OCI-M1 (cell line): ENCODE measurements at places on chromosomes 1 and 21.
A peak's percentile ranks its signal among the peaks of the same experiment; 100 is the strongest.

GRCh38 chr21:42414928-42415769 lies 11.4 kb downstream of the UBASH3A start:
- no peak for DNase-seq

- DNase-seq, result no peak
Measured at GRCh38 chr1:22576617-22577016, 13.3 kb downstream of the EPHA8 start.

- DNase-seq, result no peak
Measured at GRCh38 chr1:179298952-179299351, 5.4 kb downstream of the SOAT1 start.

- no peak for DNase-seq
Measured at GRCh38 chr1:176164014-176164678, 42.9 kb downstream of the COP1 start.

GRCh38 chr1:229436201-229436600 lies 2.3 kb upstream of the ACTA1 start:
- DNase-seq, result no peak

GRCh38 chr1:210293171-210293607 lies 35.5 kb upstream of the HHAT start:
- no peak for DNase-seq

DNA sequence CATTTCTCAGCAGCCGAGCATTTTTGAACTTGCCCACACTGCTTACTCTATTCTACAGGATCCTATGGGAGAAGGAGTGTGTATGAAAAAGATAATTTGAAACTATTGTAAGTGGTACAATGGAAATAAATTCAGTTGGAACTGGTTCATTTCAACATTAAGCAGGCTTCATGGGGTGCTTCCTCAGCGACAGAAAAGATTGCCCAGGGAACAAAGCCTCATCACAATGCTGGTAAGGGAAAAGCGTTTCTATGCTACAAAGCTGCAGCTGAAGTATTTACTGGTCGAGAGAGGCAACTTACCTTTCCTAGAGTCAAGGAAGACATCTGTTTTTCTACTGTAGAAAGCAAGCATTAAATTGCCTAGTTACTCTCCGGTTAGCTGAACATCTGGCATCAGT lies 568.2 kb upstream of the ZP4 start:
- no peak for DNase-seq

DNA sequence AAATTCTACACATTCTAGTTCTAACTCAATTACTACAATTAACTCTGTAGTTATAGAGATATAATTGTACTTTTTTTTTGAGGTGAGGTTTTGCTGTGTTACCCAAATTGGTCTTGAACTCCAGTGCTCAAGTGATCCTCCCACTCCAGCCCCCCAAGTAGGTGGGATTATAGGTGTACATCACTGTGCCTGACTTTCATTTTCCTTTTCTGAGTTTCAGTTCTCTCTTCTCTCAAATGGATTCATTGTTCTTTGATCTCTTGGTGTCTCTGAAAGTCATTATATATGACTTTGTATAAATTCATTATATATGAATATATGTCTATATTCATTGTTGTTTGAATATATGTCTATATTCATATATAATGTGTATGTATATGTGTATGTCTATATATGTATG lies 74.0 kb upstream of the GALNT2 start:
- DNase-seq, result no peak

DNA sequence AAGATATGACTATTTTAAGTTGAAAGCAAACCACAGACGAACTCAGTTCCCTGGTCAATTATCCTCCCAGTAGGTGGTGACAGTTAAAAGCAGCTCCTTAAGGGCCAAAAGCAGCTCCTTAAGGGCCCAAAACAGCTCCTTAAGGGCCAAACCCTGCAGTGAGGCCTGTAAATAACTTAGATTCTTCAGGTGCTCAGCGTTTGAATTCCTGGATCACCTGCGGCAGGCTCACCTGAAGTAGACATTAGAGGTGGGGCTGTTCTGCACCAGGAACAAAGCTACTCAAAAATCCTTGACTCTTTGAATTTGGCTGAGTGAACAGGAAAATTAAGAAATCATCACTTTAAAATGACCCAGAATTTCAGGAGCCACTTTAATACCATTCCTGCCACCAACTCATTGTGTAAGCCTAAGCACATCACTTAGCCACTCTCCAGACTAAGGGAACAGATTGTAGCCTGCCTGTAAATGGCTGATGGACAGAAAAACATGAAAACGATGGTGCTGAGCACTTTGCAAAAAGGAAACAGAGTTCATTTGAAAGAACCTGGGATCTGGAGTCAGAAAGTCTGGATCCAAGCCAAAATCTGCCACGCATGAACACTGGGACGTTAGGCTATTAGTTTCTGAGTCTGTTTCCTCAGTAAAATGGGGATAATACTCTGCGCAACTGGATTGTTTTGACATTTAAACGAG lies 126.9 kb downstream of the LRIG2 start:
- DNase-seq, result no peak

DNA sequence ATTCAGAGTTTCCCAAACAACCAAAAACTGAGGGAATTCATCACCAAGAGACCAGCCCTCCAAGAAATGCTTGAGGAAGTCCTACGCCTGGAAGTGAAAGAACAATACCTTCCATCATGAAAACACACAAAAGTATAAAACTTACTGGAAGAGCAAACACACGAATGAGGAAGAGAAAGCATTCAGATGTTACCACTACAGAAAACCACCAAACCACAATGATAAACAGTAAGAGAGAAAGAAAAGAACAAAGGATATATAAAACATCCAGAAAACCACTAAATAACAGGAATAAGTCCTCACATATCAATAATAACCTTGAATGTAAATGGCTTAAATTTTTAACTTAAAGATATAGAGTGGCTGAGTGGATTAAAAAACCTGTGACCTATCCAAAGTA lies 58.5 kb upstream of the BCL10 start:
- peak; percentile 73 for DNase-seq

GRCh38 chr1:182032251-182032650 lies 29.3 kb downstream of the ZNF648 start:
- no peak for DNase-seq

DNA sequence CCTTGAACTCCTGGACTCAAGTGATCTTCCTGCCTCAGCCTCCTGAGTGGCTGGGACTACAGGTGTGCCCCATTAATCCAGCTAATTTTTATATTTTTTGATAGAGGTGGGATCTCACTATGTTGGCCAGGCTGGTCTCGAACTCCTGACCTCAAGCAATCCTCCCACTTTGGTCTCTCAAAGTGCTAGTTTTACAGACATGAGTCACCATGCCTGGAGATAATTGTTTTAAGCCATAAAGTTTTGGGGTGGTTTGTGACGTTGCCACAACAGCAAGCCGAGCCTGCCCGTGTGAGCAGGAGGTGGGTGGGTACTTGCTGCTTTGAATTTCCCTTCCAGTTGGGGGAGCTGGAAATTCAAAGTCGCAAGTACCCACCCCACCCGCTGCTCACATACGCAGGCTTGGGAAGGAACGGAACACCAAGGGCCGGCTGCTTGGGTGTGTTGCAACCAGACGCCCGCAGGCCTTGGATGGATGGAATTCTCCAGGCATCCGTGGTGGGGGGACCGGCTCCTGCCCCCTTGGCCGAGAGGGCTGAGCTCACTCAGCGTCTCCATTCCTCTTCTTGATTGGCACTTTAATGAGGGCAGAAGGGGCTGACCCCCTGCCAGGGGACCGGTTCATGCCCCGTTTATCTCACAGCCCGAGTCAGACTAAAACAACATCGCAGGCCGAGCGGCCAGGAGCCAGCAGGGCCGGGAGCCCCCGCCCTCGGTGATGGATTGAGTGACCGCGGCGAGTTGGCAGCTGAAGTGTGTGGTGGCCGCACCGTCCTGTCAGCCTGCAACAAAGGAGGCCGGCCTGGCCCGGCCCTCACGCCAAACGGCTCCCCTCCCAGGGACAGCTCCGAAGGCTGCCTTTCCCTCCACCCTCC lies 78.1 kb downstream of the DHRS3 start:
- no peak for DNase-seq

- DNase-seq, result no peak
Measured at GRCh38 chr1:185322636-185323035, 5.6 kb upstream of the IVNS1ABP start.

DNA sequence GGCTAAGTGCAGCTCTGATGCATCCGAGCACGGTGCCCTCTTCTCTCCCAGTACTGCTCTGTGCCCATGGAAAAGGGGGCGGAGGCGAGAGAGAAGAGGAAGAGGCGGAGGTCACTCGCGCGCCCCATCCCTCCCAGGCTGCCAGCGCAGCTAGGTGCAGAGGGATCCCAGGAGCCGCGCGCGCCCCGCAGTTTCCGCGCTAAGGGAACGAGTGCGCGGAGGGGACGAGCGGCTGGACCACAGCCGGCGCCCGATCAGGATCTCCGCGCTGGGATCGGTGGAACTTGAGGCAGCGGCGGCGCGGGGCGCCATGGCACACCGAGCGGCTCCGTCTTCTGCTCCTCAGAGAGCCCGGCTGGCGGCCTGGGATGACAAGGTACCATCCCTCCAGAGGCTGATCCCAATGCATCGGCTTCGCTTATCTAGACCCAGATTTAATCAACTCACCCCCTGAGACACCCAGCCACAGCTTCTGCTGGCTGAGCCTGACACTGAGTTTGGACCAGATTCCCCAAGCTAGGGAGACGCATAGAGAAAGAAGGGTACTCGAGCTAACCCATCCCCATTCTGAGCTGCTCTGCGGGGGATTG lies at the start of gene PTGFR:
TSS of gene PTGFR (plus strand) at position 114 of the 590 bp plus-strand sequence. CDS start 1,770 bp downstream, outside the sequence.
- no peak for DNase-seq

DNA sequence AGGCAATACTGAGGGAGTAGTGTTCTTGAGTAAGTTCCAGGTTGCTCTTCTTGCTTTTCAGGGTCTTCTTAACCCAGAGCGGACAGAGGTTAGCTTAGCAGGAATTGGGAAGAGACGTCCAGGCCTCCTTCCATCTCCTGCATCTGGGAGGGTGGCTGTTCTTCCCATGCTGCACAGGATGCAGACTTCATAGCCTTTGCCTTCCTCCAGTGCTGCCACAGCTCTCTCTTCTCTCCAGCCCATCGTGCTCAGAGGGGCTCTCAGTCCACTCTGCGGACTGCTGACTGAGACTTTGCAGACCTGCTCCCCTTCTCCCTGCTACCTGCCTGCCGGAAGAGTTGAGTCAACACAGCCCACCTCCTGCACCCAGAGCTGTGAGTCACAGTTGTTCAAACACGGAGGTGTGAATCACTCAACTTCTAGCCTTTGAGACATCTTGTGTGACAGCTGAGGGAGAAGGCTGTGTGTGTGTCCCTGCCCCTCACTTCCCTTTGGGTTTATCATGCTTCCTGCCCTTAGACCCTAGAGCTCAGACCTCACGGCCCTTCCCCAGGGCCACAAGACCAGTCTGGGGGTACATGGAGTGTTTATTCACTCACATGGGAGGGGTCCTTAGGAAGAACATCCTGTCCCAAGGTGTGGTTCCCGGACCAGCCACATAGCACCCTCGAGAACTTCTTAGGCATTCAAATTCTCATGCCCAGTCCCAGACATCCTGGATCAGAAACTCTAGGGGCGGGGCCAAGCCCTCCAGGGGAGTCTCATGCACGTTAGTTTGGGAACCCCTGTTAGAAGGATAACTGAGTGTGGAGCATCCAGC lies 158.3 kb upstream of the CACNA1E start:
- no peak for DNase-seq

DNA sequence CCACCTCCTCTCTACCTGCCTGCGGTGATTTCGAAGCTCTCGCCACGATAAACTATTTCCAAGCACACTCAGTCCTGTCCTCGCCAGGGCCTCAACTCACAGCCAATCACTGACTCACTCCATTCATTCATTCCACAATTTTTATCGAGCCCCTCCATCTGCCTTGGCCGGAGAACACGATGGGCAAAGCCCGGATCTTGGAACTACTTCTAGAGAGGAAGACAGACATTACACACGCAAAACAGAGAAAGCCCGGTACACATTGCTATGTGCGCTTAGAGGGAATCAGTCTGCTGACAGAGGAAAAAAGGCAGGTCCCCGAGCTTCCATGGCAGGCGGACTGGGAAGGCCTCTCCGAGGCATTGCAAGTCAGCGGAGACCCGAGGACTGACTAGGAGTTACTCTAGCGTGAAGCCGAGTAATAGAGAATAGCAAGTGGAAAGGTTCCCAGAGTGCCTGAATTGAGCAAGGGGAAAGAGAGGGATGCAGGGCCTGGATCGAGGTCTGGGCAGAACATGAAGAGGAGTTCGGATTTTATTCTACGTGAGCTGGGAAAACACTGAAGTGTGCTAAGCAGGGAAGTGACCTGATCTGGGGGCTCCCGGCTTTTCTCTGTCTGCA lies 54.2 kb upstream of the DNAJC6 start:
- DNase-seq, result peak; percentile 74

DNA sequence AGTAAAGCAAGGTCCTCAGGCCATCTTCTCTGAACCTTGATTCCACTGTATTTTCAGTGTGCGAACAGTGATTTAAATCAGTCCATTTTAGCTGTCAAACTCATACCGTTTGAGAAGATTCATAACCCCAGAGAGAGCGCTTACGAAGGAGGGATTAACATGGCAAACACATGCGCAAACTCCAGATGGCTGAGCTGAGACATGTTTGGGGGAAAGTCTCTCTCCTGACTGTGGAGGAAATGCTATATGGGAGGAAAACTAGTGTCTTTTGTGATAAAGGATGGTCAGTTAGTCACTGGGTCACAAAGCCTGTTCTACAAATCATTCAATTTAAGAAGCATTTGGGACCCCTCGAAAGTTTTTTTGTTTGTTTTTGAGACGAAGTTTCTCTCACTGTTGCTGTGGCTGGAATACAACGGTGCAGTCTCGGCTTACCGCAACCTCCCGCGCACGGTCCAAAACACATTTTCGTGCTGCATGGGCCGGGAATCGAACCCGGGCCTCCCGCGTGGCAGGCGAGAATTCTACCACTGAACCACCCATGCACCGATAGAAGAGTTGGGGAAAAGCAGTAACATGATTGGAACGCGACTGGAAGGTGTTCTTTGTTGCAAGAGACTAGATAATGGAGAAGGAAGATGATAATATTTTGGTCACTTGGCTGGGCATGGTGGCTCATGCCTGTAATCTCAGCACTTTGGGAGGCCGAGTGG lies 58.4 kb upstream of the CXADR start:
- DNase-seq, result peak; percentile 96

DNA sequence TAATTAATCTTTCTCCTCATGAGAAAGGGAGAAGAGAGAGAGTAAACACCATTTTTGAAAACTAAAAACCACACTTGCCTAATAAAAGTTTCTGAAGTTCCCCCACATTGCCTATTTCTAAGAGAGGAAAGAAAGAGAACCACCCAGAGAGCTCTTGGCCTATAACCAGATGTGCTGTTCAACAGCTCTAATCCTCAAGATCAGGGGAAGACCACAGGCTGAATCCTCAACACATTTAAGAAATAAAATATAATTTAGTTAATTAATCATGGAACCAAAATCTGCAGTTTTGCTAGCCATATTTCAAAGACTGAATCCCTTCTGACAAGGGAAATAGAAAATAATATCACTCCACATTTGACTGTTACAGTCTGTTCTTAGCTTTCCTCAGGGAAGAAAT lies 11.9 kb downstream of the PRRX1 start:
- DNase-seq, result no peak
